NCI-H748 treated with DMSO at 0.1 percent for 48 hours (cell line): ENCODE measurements at places on chromosomes 2 and 18.

- peak; percentile 36 for DNase-seq
Measured at GRCh38 chr2:20614201-20615067, 36.5 kb downstream of the HS1BP3 start.

- DNase-seq: no peak
Measured at GRCh38 chr2:172588931-172589330, 33.0 kb downstream of the PDK1 start.

- DNase-seq: no peak
Measured at GRCh38 chr2:241689306-241689705, 2.7 kb upstream of the DTYMK start.

DNA sequence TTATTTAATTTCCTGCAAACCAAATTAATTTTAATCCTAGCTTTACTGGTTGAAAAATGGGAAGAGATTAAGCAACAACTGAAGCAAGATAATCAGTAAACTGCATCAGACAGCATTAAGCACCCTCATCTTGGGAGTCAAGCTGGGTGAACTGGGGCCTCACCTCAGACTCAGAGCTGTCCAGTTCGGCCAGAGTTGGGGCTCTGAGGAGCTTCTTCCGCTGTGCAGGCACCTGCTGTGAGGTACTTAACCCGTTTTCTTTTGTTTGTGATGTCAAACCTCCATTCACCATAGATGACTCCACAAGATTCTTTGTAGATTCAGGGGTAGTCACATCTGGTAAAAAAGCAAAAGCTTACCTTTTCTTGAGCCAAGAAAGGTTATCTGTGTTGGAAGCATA, 71.8 kb downstream of the PRELID3A start:
- no peak for DNase-seq

DNA sequence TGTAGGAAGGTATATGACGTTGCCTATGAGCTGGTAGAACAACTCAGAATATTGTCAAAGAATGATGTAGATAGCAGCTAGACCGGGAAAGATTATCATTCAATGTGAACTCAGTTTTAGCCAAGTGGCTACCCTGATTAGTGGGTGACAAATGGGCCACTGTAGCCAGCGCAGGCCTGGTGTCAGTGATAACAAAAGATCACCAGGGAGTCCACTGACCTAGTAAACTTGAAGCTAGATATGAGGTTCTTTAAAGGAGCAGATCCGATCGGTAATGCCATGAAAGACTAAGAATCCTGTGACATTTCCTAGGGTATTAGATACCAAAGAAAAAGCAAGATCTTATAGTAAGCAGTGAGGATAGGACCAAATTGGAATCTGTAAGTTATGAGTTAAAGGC, 180.9 kb downstream of the GCA start:
- no peak for DNase-seq
